ENCODE measurements at places on chromosomes 16 and 17.

DNA sequence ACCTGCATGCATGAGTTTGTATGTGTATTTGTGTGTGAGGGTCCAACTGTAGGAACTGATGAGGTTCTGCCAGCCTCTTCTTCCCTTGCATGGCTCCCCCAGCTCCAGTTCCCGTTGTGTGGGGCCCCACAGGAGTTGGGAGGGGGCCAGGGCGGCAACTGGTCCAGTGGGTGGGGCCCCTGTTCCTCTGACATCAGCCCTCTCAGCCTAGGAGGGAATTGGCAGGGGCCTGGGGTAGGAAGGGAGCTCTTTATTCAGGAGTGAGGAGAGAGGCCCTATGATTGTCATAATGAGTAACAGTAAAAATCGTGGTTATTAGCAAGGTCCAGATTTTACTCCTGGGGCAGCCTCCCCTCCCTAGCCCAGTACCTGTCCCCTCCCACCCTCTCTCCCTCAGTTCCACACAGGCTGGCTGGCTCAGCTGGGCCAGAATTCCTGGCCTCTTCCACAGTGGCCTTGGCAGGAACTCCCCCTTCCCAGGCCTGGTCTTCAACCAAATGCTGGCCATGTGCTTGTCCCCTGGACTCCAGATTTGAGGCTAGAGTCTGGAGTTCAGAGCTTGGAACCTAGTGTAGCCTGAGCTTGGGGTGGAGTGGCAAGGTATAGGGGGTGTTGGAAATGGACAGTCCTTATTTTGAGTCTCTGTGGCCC lies 18.9 kb downstream of the RARA start:
- DNase-seq, result no peak

GRCh38 chr16:85751698-85752501 lies 1.0 kb upstream of the C16orf74 start:
- no peak for DNase-seq

DNA sequence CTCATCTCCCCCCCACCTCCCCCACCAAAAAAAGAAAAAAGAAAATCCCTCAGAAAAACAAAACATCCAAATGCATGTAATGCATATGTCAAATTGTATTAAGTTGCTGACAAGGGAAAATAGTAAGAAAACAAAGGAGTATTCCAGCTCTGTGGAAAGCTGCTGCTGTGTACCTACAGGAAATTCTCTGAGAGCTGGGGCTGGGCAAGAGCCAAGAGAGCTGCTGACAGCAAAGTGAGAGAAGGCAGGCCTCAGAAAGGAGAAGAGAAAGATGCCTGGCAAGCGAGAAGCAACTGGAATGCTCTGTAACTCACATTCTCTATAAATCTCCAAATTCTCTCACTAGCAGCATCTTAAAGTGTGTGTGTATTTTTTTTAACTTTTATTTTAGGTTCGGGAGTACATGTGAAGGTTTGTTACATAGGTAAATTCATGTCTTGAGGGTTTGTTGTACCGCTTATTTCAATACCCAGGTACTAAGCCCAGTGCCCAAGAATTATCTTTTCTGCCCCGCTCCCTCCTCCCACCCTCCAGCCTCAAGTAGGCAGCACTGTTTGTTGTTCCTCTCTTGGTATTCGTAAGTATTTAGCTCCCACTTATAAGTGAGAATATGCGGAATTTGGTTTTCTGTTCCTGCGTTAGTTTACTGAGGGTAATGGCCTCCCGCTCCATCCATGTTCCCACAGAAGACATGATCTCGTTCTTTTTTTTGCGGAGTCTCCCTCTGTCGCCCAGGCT lies 24.4 kb downstream of the CNTROB start:
- no peak for DNase-seq

DNA sequence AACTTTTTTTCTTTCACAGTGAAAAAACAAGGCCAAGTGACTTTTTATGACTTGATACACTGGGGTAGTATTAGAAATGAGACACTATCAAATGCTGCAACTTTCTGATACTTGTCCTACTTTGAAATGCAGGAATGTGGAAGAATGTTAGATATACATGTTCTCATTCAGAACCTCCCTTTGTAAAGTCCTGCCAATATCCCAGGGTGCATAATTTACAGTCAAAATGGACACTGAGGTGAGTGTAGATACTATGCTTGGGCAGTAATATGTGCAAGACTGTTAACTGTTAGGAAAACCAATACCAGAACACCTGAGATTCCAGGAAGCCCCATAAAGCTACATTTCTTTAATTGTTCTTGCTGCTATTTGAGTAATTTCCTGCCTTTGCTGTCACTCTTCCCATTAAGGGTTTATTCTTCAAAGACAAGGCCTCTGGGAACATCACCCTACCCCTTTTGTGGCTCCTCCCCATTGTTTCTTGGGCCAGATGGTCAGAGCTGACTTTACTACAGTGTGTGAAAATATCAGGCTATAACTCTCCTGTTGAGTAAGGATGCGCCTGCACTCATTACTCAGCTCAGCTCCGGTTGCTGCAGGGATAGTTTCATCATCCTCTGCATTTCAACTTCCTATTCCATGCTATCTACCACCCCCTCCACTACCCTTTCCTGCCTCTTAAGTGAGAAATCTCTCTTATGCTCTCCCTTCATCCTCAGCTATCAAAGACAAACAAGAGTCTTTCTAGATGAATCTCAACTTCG lies 48.7 kb downstream of the TMEM100 start:
- no peak for DNase-seq

- DNase-seq, result no peak
These were observed 4.3 kb upstream of the AKAP1 start for GRCh38 chr17:57080718-57081117.

- no peak for DNase-seq
These were observed 239.1 kb upstream of the TOX3 start for GRCh38 chr16:52786091-52786490.

GRCh38 chr16:56974549-56975300 lies 13.0 kb downstream of the CETP start:
- no peak for DNase-seq

DNA sequence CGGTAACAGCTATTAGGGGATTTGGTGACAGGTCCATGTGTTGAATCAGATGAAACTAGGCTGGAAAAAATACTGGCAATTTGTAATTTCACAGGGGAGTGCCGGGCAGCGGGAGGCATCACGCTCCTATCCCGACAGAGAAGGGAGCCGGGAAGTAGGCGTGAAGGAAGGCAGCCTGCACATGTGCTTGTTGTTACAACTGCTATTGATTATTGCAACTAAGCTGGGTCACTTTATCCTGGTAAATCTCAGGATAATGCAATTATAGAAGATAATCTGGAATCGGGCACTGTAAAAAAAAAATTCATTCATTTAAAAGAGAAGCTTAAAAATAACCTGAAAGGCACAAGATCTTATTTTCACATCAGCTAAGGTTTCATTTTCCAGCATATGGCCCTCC lies 180.6 kb downstream of the FOXL1 start:
- no peak for DNase-seq

- no peak for DNase-seq
These were observed 35.7 kb upstream of the CCL2 start for GRCh38 chr17:34219405-34219804.

- no peak for DNase-seq
These were observed 1755.9 kb downstream of the TP53TG3F start for GRCh38 chr16:35215287-35215686.

Measured in HS-27A (cell line).